HCT116 (cell line): ENCODE measurements at places on chromosomes 1 and 21.
A peak's percentile ranks its signal among the peaks of the same experiment; 100 is the strongest.

- no peak for DNase-seq
Measured at GRCh38 chr1:175514387-175514953, 228.9 kb downstream of the TNR start.

DNA sequence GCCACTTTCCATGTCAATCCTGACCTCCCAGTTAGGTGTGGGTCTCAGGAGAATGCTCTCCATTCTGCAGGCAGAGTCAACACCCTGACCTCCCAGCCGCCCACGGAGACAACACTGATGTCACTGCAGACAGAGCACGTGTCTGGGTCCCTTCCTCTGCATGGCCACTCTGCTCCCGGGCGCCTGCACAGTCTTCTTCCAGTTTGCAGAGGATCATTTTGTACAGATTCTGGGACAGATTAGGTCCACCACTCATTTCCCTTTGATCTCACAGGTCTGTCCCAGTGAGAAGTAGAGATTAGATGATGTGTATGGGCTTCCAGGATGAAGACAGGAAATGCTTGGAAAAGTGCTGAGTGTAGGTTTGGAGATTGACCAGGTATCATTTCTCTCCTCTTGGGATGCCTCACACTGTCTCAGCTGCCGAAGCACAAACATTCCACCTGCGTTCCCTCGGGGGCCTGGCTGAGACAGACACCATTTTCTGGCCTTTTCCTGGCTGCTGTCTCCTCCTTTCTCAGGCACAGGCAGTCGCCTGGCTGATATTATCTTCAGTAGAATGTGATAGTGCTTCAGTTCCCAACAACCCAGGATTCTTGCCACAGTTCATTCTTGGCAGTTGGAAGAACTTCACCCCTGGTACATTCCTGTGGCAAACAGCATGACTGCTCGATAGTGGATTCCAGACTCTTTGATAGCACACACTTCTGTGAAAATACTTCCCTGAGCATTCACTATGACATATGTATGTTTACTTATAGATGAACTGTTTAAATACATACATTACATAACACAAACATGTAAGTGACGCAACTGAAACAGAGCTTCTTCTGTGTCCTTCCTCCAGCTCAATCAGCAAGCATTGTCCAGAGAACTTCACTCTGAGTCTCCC lies 7.9 kb downstream of the MYBPHL start:
- no peak for DNase-seq

GRCh38 chr1:62381831-62382657 lies 54.8 kb upstream of the USP1 start:
- DNase-seq: no peak

GRCh38 chr1:167371030-167371429 lies 147.3 kb downstream of the CD247 start:
- no peak for DNase-seq

DNA sequence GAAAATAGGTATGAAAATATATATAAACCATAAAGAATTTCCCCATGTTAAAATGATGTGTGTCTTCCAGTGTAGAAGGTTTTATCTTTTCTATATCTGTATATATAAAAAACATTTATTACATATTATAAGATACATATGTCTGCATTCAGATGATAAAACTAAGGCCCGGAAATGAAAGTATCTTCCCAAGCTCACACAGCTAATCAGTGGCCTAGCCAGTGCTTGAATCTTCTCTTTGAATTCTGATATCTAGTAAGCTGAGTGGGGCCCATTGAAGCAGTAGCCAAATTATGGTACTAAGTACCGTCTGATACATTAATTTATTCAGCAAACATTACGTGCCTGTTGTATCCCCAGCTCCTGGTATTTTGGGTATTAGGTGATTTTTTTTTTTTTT lies 28.6 kb downstream of the UCK2 start:
- DNase-seq: no peak

GRCh38 chr1:215482079-215482478 lies 85.0 kb upstream of the KCTD3 start:
- no peak for DNase-seq

GRCh38 chr1:227316456-227316855 lies 1.8 kb downstream of the CDC42BPA start:
- no peak for DNase-seq

DNA sequence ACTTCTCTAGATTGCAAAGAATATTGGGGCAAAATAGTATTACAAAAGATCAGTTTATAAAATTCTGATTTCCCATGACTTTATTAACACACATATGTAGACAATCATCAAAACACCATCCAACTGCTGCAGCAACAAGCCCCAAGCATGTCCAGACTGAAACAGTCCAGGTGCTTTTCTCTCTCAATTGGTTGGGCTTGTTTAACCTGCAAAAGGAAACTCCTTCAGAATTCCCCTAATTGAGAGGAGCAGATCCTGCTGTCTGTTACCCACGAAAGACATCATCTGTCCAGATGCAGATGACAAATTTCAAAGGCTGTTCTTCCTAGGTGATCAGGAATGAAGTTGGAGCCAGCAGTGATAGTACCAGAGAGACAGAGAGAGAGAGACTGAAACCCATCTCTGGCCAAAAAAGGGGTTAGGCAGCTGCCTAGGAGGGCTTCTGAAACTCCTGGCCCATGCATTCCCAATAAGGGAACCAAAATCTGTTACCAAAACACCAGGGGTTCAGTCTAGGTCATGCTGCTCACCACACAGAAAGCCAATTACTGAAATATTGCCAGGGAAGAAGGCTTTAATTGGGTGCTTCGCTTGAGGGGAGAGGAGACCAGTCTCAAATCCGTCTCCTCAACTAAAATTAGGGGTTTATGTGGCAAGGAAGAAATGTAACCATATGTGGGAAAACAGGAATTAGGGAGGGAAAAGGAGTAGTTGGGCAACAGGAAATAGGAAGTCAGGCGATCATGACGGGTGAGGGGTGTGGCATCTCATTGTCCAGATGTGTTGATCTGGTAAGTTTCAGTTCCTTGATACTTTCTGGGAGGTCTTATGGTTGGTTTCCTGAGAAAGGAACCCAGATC lies 34.7 kb upstream of the RGL1 start:
- no peak for DNase-seq

DNA sequence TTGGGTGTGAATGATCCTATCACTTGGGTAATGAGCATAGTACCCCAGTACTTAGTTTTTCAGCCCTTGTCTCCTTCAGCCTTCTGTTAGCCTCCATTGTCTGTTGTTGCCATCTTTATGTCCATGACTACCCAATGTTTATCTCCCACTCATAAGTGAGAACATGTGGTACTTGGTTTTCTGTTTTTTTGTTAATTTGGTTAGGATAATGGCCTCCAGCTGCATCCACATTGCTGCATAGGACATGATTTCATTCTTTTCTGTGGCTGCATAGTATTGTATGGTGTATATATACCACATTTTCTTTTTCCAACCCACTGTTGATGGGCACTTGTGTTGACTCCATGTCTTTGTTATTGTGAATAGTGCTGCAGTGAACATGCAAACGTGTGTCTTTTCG lies 39.6 kb upstream of the GPR52 start:
- no peak for DNase-seq

DNA sequence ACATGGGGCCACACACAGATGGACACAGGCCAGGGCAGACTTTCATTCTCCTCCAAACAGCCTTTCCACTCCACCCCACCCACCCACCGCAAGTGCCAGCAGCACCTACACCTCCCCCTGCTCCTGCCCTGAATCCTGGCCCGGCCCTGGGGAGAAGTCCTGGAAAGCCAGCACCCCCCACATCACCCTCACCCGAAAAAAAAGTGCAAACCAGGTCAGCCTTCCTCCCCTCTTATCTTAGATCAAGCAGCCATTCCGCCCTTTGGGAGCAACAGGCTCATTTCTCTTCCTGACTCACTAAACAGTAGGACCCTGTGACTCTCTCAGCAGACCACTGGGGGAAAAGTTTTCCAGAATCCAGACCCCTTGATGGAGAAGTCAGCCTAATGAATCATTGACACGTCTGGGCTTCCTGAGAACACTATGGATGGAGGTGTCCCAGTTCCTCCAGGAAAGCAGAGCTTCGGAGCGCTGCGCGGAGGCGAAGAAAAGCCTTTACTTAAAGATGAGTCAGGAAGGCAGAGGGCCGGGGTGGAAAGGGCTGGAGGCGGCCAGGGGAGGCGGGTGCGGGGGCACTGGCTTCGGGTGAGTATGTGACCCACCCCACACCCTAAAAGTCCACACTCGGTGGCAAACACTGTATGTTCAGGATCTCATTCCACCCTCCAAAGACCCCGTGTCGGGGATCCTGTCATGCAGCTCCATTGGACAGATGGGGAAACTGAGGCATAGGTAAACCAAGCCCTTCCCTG lies 588.7 kb downstream of the MATN1 start:
- DNase-seq: no peak

GRCh38 chr1:201882665-201883132 lies 6.0 kb upstream of the SHISA4 start:
- peak; percentile 71 for DNase-seq

DNA sequence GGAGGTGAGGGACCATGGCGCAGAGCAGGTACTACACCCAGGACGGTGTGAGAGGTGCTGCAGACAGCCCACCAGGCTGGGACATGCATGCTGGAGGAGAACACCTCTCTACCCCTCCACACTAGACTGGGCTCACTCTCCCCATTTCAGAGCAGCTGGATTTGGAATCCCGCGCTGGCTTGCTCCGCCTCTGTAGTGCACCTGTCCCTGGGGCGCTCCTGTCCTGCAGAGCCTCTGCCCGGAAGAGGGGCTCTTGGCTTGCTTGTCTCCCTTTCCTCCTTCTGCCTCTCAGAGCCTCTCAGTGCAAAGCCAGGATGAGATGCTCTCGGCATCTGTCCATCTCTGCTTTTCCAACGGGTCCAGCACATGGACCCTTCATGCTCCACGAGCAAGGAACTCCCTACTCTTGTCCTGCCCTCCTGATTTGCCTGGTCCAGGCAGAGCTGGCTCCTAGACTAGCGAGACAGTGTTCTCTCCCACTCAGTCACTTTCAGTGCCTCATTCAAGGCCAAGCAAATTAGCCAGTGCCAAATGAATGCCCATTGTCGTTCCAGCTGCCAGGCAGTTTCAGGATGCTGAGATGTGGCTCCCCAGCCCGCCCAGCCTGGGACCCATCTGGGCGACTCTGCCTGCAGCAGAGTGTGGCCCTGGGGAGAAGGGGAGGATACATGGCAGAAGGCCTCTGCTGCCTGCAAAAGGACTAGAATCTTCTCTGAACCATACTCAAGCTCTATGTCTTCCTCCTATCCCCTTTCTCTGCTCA lies 33.7 kb downstream of the CDCA8 start:
- DNase-seq: no peak

GRCh38 chr1:109821221-109821669 lies 57.5 kb upstream of the EPS8L3 start:
- DNase-seq: no peak

GRCh38 chr1:214331180-214331579 lies 50.2 kb downstream of the SMYD2 start:
- DNase-seq: no peak

GRCh38 chr21:16291296-16291695 lies 561.5 kb downstream of the USP25 start:
- no peak for DNase-seq

GRCh38 chr1:234628089-234628488 lies 18.1 kb upstream of the IRF2BP2 start:
- no peak for DNase-seq

GRCh38 chr1:230820568-230820967 lies 47.8 kb downstream of the C1orf198 start:
- no peak for DNase-seq

DNA sequence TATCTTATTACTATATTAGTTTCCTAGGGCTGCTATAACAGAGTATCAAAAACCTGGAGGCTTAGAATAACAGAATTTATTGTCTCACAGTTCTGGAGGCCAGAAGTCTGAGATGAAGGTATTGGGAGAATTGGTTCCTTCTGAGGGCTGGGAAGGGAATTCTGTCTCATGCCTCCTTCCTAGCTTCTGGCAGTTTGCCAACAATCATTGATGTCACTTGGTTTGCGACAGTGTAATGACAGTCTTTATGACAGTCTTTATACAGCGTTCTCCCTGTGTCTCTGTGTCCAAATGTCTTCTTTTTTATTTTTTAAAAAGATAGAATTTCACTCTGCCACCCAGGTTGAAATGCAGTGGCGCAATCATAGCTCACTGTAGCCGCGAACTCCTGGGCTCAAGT lies 15.8 kb upstream of the CENPF start:
- no peak for DNase-seq

DNA sequence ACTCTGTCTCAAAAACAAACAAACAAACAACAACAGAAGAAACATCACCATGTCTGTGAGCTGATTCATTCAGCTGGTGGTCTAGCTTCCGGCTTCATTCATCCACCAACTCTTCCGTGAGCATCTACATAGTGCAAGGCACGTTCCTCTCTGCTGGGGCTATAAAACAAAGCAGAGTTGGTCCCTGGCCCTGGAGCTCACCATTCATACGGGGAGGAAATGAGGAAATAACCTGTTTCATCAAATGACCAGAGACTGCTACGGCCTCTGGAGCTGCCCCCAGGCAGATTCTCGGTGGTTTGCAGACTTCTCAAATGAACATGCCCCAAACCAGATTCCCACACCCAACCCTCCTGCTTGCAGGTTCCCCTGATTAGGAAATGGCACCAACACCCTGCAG lies 41.0 kb upstream of the ID3 start:
- no peak for DNase-seq

DNA sequence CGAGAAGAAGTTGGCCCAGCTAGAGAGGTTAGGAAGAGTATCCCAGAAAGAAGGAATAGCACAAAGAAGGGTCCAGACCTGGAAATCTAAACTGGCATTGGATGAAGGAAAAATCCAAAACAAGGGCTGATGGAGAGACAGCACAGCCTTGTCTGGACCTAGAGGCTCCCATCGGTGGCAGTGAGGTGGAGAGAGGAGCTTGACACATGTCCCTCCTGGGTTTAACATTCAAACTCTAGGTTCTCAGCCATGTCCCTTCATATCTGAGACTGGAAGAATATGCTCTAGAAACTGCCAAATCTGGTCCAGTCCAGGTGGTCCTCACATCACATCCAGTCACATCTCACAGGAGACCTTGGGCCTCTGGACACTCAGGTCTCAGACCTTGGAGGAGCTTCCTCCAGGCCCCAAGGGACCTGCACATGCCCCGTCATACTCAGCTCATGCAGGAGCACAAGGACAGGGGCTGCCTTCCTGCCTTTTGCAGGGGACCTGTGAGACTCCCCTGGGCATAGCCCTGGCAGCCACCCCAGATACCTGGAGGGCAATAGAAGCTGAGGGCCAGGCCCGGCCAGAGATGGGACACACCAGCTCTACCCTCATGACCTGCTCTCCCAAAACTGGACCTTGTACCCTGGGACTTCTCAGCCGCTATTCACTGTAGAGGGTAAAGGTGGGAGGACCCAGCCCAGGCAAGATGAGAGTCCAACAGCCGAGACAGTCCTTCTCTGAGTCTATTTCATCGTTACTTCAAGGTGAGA lies 7.5 kb downstream of the TMEM125 start:
- no peak for DNase-seq

GRCh38 chr1:223147409-223147808 lies 4.4 kb upstream of the TLR5 start:
- DNase-seq: no peak

DNA sequence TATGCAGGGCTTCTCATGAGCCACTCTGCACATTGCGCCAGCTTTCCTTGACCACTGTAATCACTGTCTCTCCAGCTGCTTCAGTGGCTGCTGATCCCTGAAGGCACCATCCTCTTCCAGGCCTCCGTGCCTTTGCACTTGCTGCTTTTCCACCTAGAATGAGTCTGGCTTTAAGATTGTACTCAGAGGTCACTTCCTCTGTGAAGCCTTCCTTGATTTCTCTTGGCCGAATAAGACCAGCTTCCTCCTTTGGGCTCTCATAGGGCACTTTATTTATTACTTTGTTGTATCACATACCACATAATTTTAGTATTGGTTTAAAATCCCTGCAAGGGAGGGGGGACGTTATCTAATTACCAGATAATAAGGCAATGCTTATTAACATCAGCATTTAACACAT lies 10.6 kb downstream of the CACNA1E start:
- DNase-seq: no peak
